ENCODE measurements at places on chromosomes 16 and 17.
A peak's percentile ranks its signal among the peaks of the same experiment; 100 is the strongest.

DNA sequence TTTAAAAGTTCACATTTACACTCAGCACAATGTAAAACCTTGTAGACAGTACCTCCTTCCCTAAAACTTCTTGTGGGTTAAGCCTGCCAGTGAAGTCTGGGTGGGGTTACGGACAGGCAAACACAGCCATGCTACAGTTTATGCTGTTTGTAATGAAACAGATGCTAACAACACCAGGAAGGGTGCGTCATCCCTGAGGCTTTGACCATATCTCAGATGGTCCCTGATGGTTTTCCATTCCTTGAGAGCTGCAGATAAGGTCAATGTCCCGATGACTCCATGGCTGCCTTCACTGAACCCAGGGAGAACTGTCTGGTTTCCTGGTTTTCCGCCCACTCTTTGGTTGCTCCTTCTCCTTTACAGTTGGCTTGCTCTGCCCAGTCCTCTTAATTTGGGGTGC lies 29.1 kb downstream of the GAS7 start:
- no peak for DNase-seq

DNA sequence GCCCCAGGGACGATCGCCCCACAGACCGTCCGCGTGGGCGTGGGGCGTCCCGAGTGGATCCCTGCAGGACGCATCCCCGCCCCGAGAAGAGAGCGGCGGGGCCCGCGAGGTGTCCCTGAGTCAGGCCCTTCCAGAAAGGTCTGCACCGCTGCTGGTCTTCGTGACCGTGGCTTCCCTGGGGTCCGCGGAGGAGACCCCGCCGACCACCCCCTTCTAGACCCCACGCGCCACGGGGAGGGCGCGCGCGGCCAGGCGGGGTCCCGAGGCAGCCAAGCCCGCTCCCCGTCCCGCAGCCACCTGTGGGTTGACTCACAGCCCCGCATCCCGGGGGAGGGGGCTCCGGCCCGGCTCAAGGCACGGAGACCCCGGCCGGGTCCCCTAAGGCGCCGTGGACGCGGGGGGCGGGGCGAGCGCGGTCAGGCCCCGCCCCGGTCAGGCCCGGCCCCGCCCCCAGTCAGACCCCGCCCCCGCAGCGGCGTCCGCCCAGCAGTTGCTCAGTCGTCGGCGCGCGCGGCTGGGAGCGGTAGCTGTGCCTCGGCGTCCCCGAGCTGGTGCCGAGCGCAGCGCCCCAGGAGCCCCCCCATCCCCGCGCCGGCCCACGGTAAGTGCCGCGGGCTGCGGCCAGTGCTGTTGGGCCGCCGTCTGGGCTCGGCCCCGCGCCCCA lies at the start of gene BAIAP3:
TSS of gene BAIAP3 (plus strand) at position 497 of the 664 bp plus-strand sequence. CDS start 4,905 bp downstream, outside the sequence.
- DNase-seq = peak; percentile 50

DNA sequence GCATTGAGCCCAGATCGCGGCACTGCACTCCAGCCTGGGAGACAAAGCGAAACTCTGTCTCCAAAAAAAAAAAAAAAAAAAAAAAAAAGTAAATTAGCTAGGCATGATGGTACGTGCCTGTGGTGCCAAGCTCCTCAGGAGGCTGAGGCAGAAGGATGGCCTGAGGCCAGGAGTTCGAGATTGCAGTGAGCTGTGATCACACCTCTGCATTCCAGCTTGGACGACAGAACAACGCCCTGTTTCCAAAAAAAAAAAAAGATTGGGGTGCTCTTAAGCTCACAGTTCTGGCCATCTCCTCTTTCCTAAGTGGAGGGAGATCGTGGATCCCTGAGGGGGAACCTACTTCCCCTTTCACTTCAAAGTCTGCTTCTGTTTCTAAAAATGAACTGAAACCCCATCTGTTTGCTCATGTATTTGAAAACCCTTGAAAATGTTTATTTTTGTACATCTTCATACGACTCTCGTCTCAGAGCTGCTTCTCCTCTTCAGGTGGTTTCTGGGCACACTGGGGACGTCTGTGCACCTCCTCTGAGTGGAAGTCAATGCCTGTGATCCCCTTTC lies 138.8 kb downstream of the PRKCA start:
- no peak for DNase-seq

DNA sequence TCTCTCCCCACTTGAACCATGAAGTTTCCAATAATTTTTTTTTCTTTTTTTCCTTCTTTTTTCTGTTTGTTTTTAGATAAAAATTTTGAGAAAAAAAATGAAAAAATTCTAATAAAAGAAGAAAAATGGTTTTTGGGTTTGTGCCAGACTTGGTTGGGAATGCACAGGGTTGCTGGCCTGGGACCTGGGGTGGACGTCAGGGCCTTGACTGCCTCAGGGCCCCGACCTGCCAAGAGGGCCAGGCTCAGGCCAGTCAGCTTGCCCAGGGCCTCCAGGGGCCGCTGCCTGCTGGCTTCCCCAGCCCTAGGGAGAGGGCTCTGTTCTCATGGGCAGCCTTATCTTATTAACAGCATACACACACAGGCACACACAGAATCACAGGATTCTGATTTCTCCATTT lies 6.5 kb downstream of the TBX6 start:
- no peak for DNase-seq

DNA sequence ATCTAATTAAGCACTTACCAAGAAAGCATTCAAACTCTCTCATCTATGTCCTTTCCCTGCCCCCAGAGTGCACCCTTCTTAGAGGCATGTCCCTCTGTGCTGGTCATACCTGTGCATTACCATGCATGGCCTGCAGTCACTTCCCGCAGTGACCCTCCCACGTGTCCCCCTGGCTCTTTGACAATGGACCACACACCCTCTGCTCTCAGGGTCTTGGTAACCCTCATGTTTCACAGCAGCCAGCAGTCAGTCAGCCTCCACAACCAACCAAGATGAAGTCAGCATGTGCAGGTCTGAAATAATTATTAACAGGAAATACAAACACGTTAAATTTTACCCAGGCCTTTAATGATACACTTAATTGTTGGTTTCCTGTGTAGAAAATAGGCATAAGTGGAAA lies 10.1 kb downstream of the KRT33A start:
- DNase-seq = no peak

DNA sequence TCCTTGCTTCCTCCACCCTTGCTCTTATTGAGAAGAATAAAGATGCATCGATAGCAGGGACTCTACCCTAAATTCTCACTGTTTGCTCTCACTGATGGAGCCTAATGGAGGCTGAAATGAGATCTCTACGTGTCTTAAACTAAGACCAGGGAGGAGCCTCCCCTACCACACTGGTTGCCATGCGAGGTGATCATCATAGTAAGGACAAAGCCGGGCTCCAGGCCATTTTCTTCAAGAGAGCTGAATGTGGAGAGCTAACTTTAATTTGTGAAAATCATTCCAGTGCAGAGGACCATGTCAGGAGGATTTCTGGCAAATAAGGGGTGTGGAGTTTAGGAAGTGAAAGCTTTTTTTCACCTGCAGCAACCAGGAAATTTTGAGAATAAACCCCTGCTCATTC lies 5.6 kb downstream of the CDH11 start:
- no peak for DNase-seq

GRCh38 chr17:80279895-80280294 lies 19.2 kb downstream of the RNF213 start:
- no peak for DNase-seq

- no peak for DNase-seq
Observed at GRCh38 chr17:2084766-2085647, 30.1 kb downstream of the HIC1 start.

- DNase-seq = peak; percentile 73
Observed at GRCh38 chr17:48547808-48548522, 3.1 kb upstream of the HOXB2 start.

GRCh38 chr16:86994651-86995171 lies 322.5 kb downstream of the C16orf95 start:
- DNase-seq = no peak

DNA sequence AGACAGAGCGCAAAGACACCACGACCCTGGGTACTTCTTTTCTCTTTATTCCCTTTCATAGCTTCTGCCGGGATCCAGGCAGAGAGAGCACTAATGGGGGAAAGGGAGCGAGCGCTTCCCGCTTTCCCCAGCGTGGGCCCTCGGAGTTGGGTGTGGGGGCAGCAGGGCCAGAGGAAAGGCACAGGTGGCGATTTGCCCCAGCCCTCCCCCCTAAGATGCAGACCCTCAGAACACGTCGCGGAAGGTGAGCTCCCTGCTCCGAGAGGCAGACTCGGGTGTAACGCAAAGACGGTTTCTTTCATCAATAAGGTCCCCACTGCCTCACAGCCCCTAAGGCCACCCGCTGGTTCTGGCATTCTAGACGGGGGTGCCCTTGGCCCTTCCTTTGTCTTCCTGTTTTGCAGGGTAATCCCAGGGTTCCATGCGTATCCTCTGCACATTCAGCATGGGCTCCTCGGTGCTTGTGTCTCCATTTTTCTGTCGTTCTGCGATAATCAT lies 570 bp upstream of the NME3 start:
- DNase-seq = no peak

DNA sequence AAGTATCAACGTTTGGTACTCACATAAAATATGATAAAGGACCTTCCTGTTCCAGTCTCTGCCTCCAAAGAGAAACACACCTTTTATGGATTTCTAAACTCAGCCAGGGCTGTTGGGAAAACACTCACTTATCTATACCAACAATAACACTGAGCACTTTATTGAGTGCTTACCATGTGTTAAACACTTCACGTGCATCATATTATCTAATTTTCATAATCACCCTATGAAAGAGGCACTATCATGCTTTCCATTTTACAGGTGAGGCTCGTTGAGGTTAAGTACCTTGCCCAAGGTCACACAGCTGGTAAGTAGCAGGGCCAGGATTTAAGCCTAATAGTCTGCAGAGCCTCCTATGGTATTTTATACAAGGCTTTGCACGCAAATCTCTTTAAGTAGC lies 251.5 kb upstream of the SOX9 start:
- no peak for DNase-seq

- DNase-seq = no peak
Observed at GRCh38 chr17:64131606-64132270, 1.8 kb upstream of the ERN1 start.

DNA sequence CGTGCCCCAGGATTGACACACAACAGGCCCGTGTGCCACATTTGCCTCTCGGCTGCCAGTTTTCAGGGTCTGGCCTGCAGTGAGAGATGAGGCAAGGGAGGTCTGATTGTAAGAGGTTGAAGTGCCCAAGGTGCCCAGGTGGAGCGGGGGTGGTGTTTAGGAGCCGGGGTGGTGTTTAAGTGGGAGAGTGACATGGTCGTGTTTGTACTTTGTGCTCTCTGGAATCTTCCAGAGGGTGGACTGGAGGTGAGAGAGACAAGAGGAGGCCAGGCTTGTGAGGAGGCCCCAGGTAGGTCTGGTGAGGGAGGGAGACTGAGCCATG lies 10.5 kb downstream of the SLC5A10 start:
- DNase-seq = no peak

GRCh38 chr16:6827267-6827666 lies 505.4 kb upstream of the RBFOX1 start:
- DNase-seq = no peak

DNA sequence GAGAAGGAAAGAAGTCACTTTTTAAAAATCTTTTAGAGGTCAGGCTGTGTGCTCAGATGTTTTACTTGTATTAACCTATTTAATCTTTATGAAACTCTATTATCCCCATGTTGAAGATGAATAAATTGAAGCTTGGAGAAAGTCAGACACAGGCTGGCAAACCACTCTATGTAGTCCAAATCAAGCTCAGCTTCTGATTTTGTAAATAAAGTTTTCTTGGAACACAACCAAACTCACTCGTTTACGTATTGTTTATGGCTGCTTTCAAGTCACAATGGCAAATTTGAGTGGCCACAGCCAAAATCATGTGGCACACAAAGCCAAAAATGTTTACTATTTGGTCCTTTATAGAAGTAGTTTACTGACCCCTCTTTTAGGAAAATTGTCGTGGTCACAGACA lies 596.0 kb upstream of the CDH11 start:
- no peak for DNase-seq

DNA sequence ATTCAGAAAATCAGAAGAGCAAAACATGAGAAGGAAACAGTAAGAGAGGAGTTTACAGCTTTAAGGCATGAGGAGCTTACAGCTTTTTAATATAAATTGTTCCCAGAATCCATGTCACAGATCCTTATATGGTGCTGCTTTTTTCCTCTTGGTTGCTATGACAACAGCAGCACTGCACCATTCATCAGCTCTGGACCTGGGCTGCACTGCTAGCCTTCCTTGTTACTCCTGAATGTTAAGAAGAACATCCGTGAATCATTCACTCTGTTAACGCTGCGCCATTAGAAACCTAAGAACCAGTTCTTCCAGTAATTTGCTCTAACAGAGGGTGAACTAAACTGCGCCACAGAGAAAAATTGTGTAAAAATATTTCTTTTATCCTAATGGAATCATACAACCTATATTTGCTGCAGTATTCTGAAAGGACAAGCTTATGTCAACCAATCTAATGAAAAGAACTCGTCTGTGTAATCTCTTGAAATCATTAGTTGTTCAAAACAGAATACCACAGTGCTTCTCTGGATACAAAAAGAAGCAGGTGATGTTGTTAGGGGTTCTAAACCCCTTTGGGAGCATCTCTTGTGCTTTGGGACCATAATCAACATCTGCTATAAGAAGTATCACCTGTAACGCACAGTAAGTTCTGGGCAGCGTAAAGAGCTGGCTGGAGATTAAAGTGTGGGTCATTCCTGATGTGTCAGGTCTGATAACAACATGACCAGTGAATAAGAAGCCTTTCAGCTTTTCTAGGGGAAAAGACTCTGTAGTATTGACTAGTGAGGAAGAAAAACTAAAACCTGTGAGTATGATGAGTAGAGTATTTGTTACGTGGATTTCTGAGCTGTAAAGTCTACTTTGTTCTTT lies 151.2 kb downstream of the TANC2 start:
- no peak for DNase-seq

- no peak for DNase-seq
Observed at GRCh38 chr16:51779240-51779639, 628.2 kb upstream of the SALL1 start.

DNA sequence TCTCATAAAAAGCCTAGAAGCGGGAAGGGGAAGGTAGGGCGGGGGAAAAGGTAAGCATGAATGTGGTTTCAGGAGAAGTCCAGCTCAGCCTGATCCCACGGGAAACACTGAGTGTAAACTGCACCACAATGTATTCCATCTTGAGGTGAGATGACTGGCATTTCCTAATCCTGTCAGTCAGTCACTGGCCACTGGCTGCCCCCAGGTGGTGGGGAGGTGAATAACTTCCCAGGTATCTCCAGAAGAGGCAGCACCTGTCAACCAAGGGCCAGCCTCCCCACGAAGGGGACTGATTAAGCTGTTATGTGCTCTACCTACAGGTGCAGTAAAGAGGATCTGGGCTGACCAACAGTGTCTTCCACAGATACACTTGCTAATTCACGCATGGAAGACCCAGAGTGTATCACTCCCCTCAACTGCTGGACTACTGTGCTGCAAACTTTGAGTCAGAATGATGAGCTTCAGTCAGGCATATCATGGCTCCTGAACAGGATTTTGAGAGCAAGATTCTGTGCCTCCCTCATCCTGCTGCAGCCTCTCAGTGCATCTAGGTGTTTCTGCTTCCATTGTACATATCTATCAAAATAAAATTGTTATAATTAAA lies 108.5 kb upstream of the CCL2 start:
- DNase-seq = peak; percentile 40
